Activated naive CD4-positive, alpha-beta T cell (primary cell): ENCODE measurements at places on chromosomes 13 and 19.
A peak's percentile ranks its signal among the peaks of the same experiment; 100 is the strongest.

DNA sequence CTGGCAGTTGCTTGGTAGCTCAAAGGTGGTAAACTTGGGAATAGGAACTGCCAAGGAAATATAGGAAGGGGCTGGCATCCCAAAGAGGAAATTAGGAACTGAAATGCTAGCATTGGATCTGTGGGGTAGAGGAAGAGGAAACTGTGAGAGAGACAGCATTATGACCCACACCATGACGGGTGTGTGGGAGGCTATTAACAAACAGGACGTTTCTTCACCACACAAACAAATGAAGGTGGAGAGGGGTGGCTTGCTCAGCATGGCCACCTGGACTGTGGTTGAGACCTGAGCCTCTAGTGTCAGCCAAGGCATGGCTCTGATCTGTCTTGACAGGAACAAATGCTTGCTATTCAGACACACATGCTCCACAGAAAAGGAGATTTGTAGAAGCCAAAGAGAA lies 178.2 kb downstream of the B3GLCT start:
- no peak for DNase-seq

- DNase-seq: no peak
These were observed 19.8 kb upstream of the POU4F1 start for GRCh38 chr13:78623132-78623531.

DNA sequence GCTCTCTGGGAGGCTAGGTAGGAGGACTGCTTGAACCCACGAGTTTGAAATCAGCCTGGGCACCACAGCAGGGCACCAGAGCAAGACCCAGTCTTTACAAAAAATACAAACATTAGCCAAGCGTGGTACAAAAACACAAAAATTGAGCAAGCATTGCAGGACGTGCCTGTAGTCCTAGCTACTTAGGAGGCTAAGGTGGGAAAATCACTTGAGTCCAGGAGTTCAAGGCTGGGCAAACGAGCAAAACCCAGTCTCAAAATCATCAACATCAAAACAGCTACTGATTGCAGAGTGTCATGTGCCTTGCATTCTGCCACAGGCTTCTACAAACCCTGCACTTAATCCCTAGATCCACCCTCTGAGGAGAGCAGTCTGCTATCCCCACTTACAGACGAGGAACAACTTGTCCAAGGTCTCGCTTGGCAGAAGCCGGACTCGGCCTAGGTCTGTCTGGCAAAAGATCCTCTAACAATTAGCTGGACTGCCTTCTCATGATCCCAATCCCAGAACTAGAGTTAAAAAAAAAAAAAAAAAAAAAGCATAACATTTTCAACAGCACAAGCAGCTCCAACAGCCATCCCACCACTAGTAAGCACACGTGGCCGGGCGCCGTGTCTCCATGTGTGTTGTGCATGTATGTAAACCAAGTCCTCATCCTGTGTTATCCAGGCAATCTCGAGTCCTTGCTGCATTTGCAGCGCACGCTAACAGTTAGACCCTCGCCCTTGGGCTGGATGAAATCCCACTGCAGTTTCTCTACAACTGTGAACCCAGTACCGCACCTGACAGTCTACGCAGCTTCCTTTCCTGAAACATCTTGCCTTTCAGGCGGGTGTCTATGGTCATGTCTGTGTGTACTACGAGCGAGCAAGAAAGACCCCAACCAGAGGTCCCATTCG lies 2.0 kb downstream of the PPP6R1 start:
- DNase-seq: no peak

DNA sequence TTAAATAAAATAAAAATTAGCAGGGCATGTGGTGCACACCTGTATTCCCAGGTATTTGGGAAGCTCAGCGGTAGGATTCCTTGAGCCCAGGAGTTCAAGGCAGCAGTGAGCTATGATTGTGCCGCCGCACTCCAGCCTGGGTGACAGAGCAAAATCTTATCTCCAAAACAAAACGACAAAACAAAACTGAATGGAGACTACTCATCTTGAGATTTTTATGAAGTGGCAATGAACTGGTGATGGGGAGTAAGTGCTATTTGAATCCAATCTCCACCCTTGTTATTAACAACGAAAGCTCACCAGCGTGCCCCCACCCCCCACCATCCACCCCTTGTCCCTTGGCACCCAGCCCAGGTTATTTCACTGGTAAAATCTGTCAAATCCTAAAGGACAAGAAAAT lies 45.2 kb upstream of the URI1 start:
- no peak for DNase-seq

DNA sequence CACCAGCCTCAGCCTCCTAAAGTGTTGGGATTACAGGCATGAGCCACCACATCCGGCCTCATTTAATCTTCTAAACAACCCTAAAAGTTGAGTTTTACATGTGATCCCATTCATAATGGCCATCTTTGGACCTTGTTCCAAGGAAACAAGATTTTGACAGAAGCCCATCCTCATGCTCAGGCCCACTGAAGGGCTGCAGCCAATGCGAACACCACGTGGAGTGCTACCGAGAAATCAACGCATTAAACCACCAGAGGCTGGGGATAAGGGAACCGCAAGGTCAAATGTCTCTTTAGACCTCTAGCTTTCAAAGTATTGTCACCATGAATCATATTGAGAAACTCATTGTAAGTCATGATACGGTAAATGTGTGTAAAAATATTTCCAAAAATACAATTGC lies 49.4 kb upstream of the DOCK9 start:
- no peak for DNase-seq

DNA sequence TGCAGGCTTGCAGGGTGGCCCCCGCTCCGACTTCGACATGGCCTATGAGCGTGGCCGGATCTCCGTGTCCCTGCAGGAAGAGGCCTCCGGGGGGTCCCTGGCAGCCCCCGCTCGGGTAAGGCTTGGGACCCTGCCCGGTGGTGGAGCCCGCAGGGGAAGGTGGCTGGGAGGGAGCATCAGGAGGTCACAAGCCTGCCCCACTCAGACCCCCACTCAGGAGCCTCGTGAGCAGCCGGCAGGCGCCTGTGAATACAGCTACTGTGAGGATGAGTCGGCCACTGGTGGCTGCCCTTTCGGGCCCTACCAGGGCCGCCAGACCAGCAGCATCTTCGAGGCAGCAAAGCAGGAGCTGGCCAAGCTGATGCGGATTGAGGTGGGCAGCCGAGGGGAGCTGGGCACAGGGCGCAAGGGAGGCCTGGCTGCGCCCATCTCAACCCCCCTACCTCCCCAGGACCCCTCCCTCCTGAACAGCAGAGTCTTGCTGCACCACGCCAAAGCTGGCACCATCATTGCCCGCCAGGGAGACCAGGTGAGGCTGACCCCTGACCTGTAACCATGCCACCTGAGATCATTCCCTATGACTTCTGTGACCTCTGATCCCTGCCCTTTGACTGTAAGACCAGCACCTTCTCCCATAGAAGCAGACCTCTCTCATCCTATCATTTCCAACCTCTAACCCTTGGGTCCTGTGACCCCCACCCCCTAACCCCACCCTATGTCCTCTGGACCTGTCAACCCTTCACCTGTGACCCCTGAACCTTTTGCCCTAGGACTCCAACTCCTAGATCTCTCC lies 7.2 kb downstream of the PNPLA6 start:
- no peak for DNase-seq

DNA sequence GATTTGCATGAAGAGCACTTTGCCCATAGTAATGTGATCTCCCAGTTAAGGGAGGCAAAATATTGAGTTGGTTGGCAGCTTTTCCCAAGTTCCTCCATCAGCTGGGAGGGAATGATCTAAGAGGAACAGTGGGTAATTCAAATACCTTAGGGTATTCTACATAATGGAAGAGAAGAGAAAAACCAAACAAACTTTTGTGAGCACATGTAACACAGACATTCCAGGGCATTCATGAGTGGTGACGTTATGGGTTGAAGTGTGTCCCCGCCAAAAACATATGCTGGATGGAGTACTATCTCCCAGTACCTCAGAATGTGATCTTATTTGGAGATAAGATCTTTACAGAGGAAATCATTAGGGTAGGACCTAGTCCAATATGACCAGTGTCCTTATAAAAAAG lies 220.1 kb downstream of the FOXO1 start:
- DNase-seq: no peak

DNA sequence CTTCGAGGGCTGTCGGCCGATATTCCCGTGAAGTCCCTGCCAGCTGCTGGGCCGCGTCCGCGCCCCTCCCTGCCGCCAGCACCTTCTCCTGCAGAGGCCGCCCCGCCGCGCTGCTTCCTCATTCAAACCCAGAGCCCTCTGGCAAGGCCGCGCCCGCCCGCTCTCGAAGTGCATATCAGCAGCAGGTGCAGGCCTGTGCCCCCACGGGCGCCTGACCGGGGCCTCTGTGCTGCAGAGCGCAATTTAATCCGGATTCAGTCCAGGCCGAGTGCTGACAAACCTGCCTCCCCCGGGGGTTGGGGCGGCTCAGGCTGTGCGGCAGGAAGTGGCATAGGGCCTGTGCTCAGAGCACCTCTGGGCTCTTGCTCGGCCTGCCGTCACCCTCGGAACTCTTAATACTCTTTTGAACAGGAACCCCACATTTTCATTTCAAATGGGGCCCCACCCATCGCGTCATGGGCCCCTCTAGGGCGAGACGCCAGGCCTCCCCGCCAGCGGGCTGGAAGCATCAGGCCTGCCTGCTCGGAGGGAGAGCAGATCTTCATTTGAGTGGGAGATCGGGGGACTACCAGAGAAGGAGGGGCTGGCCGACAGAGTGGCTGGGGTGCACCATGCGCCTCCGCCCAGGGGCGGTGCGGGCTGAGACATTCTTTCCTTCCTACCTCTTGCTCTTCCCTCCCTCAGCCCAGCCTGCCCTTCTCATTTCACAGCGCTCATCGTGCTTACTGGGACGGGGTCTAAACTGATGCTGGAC lies 125.7 kb downstream of the TNFRSF19 start:
- DNase-seq: peak; percentile 62

DNA sequence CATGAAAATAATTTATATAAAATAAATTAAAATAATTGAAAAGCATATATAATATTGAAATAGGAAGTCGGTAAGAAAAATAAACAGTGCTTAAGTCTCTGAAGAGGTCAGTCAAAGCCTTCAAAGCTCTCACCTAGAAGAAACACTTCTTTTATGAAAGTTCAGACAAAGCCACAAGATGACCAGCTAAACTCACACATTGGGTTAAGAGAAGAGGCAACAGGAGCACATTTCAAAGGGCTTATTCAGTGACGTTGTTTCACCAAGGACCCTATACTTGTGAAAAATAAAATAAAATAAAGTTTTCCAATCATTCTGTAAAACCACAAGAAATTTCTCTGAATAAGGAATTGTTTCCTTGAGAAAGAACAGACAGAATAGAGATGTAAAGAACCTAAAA lies 2.5 kb upstream of the ITM2B start:
- DNase-seq: no peak

GRCh38 chr13:58587183-58587582 lies 955.6 kb downstream of the PCDH17 start:
- no peak for DNase-seq

DNA sequence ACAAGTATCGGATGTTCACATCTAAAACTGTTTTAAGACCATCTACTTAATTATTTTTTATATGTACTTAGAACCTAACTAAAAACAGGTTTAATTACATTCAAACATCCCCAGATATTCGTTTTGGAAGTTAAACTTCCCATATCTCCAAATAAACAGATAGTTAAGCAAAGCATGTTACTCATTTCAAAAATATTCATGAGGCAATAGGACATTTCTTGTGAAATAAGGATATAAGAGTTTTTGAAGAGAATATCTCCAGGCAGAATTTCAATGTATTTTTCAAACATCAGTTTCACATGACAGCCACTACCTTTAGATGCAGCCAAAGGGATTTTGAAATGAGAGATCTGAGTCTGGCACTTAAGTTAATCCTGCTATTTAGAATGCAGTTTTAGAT lies 697.5 kb downstream of the SLITRK1 start:
- no peak for DNase-seq

GRCh38 chr13:41639955-41640780 lies 182.8 kb downstream of the RGCC start:
- no peak for DNase-seq

- no peak for DNase-seq
These were observed at the start of gene CEACAM20 for GRCh38 chr19:44529536-44529935. Gene CEACAM20, minus strand, starts transcription at chr19:44529675. Its CDS starts 166 bp downstream, at chr19:44529509.
